ENCODE measurements at places on chromosomes 1 and 21.

DNA sequence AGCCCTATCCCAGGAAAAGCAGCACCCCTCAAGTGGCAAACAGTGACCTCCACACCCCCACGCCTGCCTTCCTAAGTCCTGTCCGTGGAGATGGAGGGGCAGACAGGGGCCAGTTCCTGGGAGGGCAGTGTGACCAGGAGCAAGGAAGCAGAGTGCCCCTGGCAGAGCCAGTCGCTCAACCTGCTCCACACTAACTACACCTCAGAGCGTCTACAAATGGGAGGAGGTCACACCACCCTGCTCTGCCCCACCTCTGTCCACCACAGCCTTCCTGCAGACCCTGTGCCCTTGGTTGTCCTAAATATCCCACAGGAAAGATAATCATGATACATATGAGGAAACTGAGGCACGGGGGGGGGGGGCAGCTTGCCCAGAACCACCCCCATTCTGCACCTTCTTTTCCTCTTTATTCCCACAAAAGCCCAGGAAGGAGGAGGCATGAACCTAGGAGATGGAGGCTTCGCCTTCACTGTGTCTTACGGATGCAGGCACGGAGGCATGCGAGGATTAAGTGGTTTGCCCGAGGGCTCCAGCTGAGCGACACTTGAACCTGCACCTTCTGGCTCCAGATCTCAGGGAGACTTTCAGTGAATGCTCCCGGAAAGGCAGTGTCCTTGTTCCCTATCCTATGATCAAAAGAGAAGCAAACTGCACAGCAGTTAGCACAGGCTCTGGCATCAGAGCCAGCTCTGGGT, 42.7 kb upstream of the SELENON start:
- DNase-seq = no peak

DNA sequence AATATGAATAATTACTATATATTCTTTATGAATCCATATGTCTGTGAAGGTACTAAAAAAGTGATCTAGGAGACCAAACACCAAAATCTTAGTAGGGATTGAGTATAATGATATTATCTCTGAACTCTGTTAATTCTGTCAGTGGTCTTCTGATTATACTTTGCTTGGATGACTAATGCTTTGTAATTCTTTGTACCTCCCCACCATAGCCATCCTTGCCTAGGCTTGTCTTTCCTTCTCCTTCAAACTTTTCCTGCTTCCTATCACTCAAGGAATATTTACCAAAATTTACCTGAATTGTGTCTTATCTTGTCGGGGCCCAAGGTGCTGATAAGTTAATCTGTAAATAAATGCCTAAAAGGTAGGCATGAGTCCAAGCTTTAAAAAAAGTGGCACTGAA, 845 bp upstream of the RGS5 start:
- no peak for DNase-seq

- DNase-seq = no peak
Measured at GRCh38 chr1:10265900-10266299, 55.5 kb downstream of the KIF1B start.

DNA sequence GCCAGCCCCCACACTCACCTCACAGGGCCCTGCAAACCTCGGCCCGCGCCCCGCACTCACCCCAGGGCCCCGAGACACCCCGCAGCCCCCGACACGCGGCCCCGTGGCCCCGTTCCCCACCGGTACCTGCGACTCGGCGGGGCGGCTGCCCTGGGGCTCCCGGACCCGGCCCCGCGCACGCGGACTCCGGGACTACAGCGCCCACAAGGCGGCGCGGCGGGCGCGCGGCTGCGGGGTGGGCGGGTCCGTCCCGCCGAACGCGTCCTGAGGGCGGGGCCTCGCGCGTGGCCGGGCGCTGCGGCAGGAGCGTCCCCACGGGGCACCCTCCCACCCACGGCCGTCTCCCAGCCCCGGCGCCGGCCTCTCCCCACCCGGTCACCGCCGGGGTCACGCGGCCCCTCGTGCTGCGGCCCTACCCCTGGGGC, at the start of gene SLC19A1:
SLC19A1 (minus strand) TSS at position 199 of the 425 bp plus-strand sequence. CDS start 4,481 bp downstream, outside the sequence.
- no peak for DNase-seq

DNA sequence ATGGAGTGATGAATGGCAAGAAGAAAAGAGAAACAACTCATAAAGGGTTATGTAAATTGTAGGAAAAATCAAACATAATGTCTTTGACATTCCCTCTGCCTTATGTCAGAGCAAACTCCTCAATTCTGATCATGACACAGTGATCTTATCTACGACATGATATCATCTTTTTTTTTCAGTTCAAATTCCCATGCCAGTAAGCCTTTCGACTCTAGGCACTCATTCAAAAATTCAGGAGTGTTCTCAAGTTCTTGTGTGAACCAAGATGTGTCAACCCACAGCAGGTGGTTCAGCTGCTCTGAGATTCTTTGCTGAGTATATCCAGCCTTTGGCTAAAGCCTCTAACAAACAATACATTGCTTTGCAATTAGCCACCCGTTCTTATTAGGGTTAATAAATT, 97.1 kb upstream of the ESRRG start:
- no peak for DNase-seq

GRCh38 chr1:233668146-233668724, 54.3 kb downstream of the KCNK1 start:
- no peak for DNase-seq

GRCh38 chr1:178639326-178639725, 85.7 kb upstream of the RALGPS2 start:
- DNase-seq = no peak

DNA sequence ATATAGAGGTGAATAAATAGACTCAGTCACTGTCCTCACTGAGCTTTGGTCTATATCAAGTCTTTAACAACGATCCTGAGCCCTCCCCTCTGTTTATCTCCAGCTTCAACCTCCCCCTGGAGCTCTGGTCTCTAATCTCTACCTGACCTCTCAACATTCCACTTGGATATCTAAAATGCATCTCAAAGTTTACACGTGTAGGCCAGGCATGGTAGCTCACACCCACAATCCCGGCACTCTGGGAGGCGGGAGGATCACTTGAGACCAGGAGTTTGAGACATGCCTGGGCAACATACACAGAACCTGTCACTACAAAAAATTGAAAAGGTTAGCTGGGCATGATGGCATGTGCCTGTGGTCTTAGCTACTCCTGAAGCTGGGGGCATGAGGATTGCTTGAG, 53.4 kb downstream of the GADD45A start:
- no peak for DNase-seq

DNA sequence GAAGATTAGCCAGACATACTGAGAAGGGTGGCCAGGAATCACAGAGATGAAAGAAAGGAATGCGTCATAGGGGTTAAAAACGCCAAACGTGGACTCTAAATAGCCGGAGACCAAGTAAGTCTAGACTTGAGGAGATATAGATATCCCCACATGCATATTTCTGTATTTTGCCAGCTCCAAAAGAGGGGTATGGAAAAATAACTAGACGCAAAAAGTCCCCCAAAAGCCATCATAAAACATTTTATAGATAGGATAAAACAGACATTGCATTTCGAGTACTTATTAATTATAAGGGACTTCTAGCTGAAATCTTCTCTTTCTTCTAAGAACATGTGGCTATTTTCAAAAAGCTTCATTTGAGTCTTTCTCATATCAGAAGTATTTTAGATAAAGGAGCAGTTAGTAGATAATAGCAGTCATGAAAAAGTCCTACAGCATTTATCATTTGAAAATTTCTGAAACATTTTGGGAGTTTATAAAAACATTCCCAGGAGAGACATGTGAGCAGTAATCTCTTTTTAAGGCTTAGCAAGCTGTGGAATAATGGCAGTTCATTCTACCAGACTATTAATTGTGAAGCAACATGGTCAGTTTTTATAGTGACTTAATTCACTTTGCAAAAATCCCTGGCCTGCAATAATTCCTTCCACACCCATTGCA, 6.1 kb downstream of the KIF26B start:
- no peak for DNase-seq

GRCh38 chr1:236727521-236727920, 41.2 kb downstream of the ACTN2 start:
- DNase-seq = no peak
